ENCODE measurements at places on chromosomes 4 and X. TPM values are rescaled to one million over a fixed set of nuclear protein-coding genes. Genes with fewer than 3 reads are reported as not detected.

The SSX4B gene
- total RNA-seq, result not detected

The ITIH6 gene
- total RNA-seq, result not detected

The PPEF2 gene
- not detected for total RNA-seq

The TRIM75 gene
- total RNA-seq, result not detected

The CENPVL2 gene
- not detected for total RNA-seq

The PLA2G12A gene
- total RNA-seq, result 17.7 TPM

The ARMCX2 gene
- 164 TPM for total RNA-seq

The VGLL1 gene
- total RNA-seq, result not detected

The XIAP gene
- total RNA-seq, result 26.1 TPM

The MAGIX gene
- total RNA-seq, result 2.8 TPM

The S100P gene
- not detected for total RNA-seq
